ENCODE measurements at places on chromosomes 1 and 21. TPM values are rescaled to one million over a fixed set of nuclear protein-coding genes. Genes with fewer than 3 reads are reported as not detected.

C1QB gene
- not detected for total RNA-seq

- no peak for DNase-seq
Measured at GRCh38 chr1:10932088-10932487, 80.4 kb upstream of the TARDBP start.

GRCh38 chr1:147336291-147336690 lies 93.8 kb downstream of the CHD1L start:
- DNase-seq, result no peak

- DNase-seq, result no peak
Measured at GRCh38 chr1:113178522-113178921, 105.5 kb downstream of the LRIG2 start.

SLFNL1 gene
- not detected for total RNA-seq

- no peak for DNase-seq
Measured at GRCh38 chr1:209627027-209627731, 25.0 kb downstream of the LAMB3 start.

GRCh38 chr21:39675993-39676661 lies 63.4 kb downstream of the B3GALT5 start:
- peak; percentile 29 for DNase-seq

GRCh38 chr1:8739377-8739776 lies 78.1 kb downstream of the RERE start:
- DNase-seq, result no peak

GRCh38 chr1:107804134-107804533 lies 160.8 kb downstream of the VAV3 start:
- DNase-seq, result no peak

- no peak for DNase-seq
Measured at GRCh38 chr1:18192182-18192581, 84.6 kb downstream of the IGSF21 start.

GRCh38 chr1:160428655-160429054 lies 28.3 kb downstream of the VANGL2 start:
- DNase-seq, result peak; percentile 71

CHODL gene
- 0.35 TPM for total RNA-seq

RBP7 gene
- total RNA-seq, result not detected

KRTAP19-3 gene
- total RNA-seq, result not detected

- DNase-seq, result no peak
Measured at GRCh38 chr1:236396665-236397043, 2.6 kb downstream of the EDARADD start.

DNA sequence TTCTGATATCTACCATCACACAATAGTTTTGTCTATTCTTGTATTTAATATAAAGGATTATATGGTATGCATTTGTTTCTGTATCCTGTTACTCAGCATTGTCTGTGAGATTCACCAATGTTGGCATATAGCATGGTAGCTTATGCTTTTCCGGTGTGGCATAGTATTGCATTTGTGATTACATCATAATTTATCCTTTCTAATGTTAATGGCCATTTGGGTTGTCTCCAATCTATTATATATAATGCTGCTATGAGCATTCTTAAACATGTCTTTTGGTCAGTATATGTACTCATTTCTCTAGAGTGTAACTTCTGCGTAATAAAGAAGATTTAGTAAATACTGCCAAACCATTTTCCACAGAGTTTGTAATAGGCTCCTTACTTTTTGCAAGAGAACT lies 40.9 kb upstream of the GFI1 start:
- no peak for DNase-seq

- no peak for DNase-seq
Measured at GRCh38 chr1:4585216-4585615, 69.2 kb upstream of the AJAP1 start.

DNA sequence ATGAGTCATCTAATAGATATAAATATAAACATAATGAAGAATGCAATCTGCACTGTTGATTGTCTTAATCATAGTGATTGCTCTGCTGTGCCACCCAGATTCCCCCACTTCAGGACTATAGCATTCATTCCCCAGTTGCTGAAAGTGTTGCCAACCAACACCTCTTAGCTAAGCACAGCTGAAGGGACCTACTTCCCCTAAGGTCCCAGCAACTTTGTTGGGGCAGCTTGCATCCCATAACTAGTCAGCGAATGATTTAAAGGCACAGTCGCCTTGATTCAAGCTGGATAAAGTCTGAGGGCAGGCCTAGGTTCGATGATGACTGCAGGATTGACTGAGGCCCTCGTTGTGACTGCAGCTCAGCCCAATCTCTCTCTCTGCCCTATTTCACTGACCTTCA lies 14.3 kb upstream of the RGS1 start:
- DNase-seq, result no peak

GRCh38 chr1:24641646-24642151 lies 1.4 kb upstream of the SRRM1 start:
- DNase-seq, result no peak

GPR161 gene
- total RNA-seq, result 7.0 TPM

OR2L13 gene
- 0.12 TPM for total RNA-seq

DNA sequence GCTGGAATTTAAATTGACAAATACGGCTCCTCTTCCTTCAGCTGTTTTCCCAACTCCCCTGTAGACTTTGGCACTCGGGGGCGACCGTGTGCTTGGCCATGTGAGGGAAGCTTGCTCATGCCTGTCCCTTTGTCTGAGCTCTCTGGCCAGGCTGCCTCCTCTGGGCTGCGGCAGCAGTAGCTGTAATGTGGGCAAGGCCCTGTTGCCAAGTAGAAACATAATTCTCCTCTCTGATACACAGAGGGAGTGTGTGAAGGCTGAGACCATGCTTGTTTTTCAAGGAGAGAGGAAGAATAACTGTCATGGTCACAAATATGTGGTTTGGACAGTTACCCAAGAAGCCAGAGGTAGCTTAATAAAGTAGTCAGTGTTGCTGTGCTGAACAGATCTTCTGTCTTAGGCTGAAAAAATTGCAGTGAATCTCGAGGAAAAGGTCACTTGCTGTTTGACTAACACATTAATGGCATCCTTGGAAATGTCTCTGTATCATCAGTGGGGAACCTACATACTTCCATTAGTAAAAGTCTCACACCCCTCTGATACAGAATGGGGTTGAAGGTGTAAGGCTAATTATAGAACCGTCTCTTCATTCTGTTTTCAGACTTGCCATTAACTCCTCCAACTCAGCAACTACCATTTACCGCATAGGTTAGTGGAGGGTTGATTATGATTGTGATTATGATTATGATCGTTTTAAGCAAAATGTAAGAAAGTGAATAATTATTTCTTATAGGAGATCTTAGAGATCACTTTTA lies 94.6 kb downstream of the TGFB2 start:
- DNase-seq, result no peak

- no peak for DNase-seq
Measured at GRCh38 chr1:151504759-151505158, 6.4 kb upstream of the CGN start.

DNA sequence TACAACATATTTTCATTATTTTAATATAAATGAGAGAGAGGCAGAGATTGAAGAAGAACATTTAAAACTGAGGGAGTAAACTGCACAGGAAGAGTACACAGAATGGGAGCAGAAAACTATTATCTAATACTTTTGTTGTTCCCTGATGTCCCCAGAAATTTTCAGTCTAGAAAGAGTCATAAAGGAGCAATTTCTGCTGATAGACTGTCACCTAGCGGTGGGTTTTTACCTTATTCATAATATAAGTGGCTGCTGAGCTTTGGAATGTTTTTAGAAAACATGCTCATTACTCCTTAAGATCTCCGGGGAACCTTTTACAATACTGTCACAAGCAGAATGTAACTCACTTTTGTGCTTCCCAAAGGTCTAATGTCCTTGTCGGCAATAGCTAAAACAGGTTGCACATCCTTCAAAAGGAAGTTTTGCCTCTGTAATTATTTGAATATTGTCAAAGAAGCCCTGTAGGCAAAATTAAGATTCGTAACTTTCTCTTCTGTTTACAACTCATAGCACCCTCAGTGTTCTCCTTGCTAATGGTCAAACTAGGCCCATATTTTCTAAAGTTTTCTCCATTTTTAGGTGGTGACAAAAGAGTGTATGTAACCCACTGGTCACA lies 4.9 kb upstream of the NPL start:
- DNase-seq, result peak; percentile 45

DNA sequence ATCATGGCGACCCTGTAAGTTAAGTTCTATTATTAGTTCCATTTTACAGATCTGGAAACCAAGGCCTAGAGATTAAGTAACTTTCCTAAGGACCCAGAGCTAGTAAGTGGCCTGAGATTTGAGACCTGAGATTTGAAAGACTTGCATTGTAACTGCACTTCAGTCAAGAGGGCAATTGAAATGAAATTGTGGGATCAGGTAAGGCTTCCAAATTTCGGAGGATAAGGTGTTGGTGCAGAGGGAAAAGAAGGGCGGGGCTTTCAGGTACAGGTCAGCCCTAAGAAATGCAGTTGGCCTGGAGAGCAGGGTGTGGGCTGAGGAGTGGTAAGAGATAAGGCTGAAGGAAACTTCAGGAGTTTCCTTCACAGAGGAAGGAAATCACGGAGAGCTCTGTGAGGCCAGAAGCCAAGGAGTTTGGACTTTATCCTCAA lies 51.1 kb downstream of the SLC16A1 start:
- DNase-seq, result no peak

DNA sequence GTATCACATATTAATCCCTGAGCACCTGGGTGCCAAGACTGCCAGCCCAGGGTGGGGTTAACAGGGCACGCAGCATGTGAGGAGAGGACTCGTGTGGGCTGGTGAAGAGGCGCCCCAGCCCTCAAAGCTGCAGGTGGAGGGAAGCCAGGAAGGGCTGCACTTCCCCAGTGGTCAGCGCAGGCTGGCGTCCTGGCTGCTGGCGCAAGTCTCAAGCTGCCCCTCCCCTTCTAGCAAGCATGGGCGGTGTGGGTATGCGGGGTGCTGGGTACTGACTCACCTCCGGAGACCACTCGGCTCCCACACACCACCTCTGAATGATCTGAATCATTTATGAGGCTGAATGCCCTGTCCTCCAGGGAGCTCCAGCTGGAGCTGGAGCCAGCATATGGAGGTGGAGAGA lies 44.0 kb downstream of the EIF2D start:
- DNase-seq, result no peak

All from H4 (cell line).